ENCODE measurements at places on chromosomes 12 and 14. TPM values are rescaled to one million over a fixed set of nuclear protein-coding genes. Genes with fewer than 3 reads are reported as not detected.

CLEC9A gene
- total RNA-seq = not detected

EMP1 gene
- total RNA-seq = 1,389 TPM

SLC22A17 gene
- total RNA-seq = 55.1 TPM

RECQL gene
- 55.3 TPM for total RNA-seq

TPH2 gene
- not detected for total RNA-seq

REP15 gene
- total RNA-seq = 8.3 TPM

BHLHE41 gene
- total RNA-seq = 29.8 TPM

DHRS2 gene
- total RNA-seq = not detected

ST8SIA1 gene
- total RNA-seq = 6.4 TPM

CEP83 gene
- total RNA-seq = 17.2 TPM

CCDC38 gene
- total RNA-seq = not detected

SRRM4 gene
- 0.21 TPM for total RNA-seq

TBX3 gene
- 3.5 TPM for total RNA-seq

LYSET gene
- 5.2 TPM for total RNA-seq

SLC38A4 gene
- not detected for total RNA-seq

NANOG gene
- 0.35 TPM for total RNA-seq

SOAT2 gene
- 0.81 TPM for total RNA-seq

Measured in thoracic aorta (tissue), 2 donors.